Fibroblast of skin of left biceps (primary cell): ENCODE measurements at places on chromosomes 12 and 14.

DNA sequence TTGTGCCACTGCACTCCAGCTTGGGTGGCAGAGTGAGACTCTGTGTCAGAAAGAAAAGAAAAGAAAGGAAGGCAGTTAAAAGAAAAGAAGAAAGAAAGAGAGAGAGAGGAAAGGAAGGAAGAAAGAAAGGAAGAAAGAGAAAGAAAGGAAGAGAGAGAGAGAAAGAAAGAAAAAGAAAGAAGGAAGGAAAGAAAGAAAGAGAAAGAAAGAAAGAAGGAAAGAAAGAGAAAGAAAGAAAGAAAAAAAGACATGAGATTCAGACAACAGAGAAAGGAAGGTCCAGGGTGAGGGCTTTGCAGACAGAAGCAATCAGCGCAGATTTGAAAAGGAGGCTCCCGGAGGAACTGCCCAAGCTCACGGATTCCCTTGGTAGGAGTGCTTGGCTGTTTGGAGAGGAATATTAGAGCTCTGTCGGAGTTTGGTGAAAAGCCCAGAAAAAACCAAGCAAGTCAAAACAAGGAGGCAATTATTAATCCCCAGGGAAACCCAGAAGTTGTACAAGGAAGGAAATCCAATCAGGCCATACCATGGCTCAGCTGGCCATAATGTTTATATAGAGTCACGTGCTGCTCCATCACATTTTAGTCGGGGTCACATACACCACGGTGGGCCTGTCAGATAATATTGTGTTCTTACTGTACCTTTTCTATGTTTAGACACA lies 11.6 kb upstream of the CCDC85C start:
- no peak for DNase-seq

GRCh38 chr14:95206534-95206933 lies 49.2 kb upstream of the DICER1 start:
- DNase-seq: no peak

- DNase-seq: no peak
These were observed 66.6 kb upstream of the FAR2 start for GRCh38 chr12:29082522-29082921.

GRCh38 chr14:24315243-24315806 lies 4.0 kb downstream of the LTB4R start:
- DNase-seq: no peak

- no peak for DNase-seq
These were observed 2.6 kb downstream of the ETFRF1 start for GRCh38 chr12:25197608-25198007.

DNA sequence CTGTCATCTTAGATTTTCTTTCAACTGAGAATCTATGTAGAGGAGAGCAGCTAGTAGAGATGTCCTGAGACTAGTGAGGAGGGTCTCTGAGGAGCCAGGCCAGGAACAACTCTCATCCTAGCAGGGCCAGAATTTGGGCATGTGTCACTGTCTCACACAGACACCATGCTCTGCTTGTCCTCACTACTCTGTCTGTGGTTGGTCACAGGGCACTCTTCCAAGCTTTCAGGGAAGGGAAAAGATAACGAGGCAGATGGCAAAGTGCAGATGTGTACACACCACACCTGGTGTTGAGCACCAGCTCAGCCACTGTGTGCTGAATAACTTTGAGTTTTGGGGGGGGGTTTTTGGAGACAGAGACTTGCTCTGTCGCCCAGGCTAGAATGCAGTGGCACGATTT lies 2.5 kb downstream of the SSPN start:
- no peak for DNase-seq

DNA sequence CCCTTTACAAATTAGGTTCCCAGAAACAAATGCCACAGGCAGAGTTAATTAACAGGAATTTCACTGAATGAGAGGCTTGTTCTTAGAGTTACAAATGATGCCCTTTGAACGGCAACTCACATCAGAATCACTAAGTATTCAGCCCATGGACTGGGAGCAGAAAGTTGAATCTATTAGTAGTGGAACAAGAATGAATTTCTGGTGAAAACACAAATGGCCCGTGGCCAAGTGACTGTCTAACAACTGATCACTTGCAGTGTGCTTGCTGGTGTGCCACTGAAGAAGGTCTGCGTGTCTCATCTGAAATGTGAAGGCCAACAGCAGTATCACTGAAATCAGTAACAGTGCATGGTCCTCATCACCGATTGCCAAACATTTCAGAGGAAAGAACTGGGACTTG lies 893.4 kb upstream of the TMEM132C start:
- no peak for DNase-seq
